ENCODE measurements at places on chromosomes 1 and 21. TPM values are rescaled to one million over a fixed set of nuclear protein-coding genes. Genes with fewer than 3 reads are reported as not detected.

Gene PDE9A
- total RNA-seq: 6.4 TPM

Gene HSD3B2
- not detected for total RNA-seq

Gene DDX59
- total RNA-seq: 16.3 TPM

Gene FCRL2
- total RNA-seq: not detected

Gene TFB2M
- 23.2 TPM for total RNA-seq

Gene RAB13
- 36.1 TPM for total RNA-seq

Gene ZNF683
- not detected for total RNA-seq

Gene TNFRSF9
- total RNA-seq: 2.0 TPM

Gene CHIA
- not detected for total RNA-seq

Gene RUNX3
- 2.9 TPM for total RNA-seq

Gene CFHR1
- 0.39 TPM for total RNA-seq

Gene EDN2
- total RNA-seq: 0.50 TPM

Gene NIBAN1
- total RNA-seq: 16.0 TPM

Gene SH2D2A
- total RNA-seq: 2.5 TPM

Gene PPFIA4
- 0.27 TPM for total RNA-seq

Gene KISS1
- not detected for total RNA-seq

Gene C1orf210
- total RNA-seq: not detected

Gene AKNAD1
- not detected for total RNA-seq

Gene KRTAP7-1
- not detected for total RNA-seq

Gene SYT14
- 3.1 TPM for total RNA-seq

Gene CFHR5
- total RNA-seq: not detected

Gene SCP2
- total RNA-seq: 252 TPM

Gene S100A6
- 852 TPM for total RNA-seq

Gene MATN1
- total RNA-seq: 0.06 TPM

Gene ATG4C
- total RNA-seq: 14.1 TPM

Gene CD2
- not detected for total RNA-seq

Gene MYOG
- not detected for total RNA-seq

Gene IL19
- total RNA-seq: not detected

Gene RAB7B
- 3.8 TPM for total RNA-seq

Gene SHE
- total RNA-seq: not detected

Gene NAXE
- total RNA-seq: 212 TPM

Gene FAAH
- total RNA-seq: 0.64 TPM

Gene HTR6
- not detected for total RNA-seq

Gene EVA1C
- total RNA-seq: 7.9 TPM

Gene TFF2
- total RNA-seq: not detected

Gene ANGPTL3
- not detected for total RNA-seq

Gene LRRC47
- total RNA-seq: 17.3 TPM

Gene MTARC1
- total RNA-seq: 0.08 TPM

Gene C1QA
- not detected for total RNA-seq

Gene USF1
- 60.3 TPM for total RNA-seq

Gene AQP10
- total RNA-seq: not detected

Gene KRTAP13-2
- not detected for total RNA-seq

Gene UCK2
- total RNA-seq: 71.4 TPM

Gene LCE3E
- not detected for total RNA-seq

Gene NBPF6
- total RNA-seq: not detected

Gene CXADR
- 22.3 TPM for total RNA-seq
